Suprapubic skin (tissue), 4 donors: ENCODE measurements at places on chromosomes 7 and 10.

DNA sequence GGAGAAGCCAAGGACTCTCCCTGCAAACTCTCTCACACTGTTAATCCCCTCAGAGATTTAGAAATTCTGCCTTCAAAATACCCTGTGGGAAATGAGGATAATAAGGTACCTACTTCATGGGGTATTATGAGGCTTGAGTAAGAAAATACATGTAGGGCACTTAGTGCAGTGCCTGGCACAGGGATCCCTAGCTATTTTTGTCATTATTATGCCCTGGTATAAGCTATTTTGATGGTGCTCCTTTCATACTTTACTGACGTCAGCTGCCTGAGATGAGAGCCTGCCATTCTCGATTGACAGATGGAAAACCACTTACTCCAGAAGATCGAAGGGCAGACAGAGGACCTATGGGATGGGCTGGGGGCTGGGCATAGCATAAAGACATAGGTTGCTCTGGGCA is 30.1 kb downstream of the MKX start:
- DNase-seq = no peak

- no peak for DNase-seq
These were observed 10.3 kb downstream of the INTS15 start for GRCh38 chr7:6600093-6600492.

- DNase-seq = no peak
These were observed 5.3 kb upstream of the TMEM139 start for GRCh38 chr7:143279186-143280098.

DNA sequence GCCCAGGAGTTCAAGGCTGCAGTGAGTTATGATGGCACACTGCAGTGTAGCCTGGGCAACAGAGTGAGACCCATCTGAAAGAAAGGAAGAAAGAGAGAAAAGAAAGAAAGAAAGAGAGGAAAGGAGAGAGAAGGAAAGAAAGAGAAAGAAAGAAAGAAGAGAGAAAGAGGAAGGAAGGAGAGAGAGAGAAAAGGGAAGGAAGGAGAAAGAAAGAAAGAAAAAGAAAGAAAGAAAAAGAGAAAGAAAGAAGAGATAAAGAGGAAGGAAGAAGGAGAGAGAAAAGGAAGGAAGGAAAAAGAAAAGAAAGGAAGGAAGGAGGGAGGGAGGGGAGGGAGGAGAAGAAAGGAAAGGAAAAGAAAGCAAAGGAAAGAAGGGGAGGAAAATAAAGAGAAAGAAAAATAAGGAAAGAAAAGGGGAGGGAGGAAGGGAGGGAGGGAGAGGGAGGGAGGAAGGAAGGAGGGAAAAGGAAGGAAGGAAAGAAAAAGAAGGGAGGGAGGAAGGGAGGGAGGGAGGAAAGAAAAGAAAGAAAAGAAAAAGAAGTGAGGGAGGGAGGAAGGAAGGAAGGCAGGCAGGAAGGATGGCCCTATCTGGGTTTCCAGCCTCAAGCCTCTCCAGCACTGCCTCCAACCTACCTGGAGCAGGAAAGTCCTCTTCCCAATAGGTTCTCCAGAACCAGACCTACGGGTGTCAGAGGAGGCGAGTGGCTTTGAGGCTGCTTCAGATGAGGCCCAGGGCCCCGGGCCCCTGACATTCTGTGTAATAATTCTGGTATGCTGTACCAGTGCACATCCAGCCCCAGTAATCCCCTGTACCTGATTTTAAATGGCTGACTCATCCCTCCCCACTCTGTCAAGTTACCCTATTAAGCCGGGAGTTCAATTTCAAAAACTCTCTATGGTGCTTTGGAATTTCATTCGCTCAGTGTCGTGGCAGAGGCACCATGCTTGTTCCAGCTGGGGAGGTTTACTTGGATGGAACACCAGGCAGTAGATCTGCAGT is 6.8 kb upstream of the PARD3 start:
- DNase-seq = no peak

- DNase-seq = no peak
These were observed 6.5 kb downstream of the INHBA start for GRCh38 chr7:41696323-41696916.

DNA sequence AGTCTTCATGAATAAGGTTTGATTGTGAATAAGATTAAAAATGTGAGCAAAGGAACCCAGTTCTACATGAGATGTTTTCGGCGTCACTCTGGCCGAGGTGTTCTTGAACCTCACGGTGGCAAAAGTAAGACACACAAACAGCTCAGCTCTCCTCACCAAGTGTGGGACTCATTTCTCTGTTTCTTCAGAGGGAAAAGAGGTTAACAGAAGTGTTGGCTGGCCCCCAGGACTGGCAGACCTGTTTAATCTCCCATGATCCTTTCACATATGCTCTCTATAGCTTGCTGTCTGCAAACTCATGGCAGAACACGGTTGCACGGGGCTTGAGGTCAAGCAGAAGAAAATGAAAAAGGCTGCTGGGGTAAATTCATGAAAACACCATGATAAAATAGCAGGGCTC is 394.4 kb downstream of the CALN1 start:
- no peak for DNase-seq
